ENCODE measurements at places on chromosomes 11 and 22.

- no peak for DNase-seq
Observed at GRCh38 chr11:17508306-17508705, 31.7 kb upstream of the ABCC8 start.

GRCh38 chr11:32830413-32830738 lies 649 bp downstream of the PRRG4 start:
- no peak for DNase-seq

DNA sequence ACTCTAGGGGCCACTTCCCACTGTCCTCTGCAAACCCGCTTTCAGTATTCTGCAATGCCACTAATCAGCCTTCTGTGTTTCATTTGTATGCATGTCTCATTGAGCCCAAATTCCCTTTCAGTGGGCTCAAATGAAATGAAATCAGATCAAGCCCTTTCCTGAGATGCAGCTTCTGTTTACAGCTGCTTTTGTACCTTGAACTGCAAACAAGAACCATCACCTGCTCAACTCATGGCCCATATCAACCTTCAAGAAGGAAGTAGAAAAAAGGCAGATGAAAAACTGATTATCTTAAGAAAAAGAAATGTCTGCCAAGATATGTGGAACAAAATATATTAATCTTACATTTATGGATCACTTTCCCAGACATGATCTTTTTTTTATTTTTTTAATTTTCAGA lies 141.1 kb upstream of the ARHGAP42 start:
- no peak for DNase-seq

GRCh38 chr11:26842478-26843282 lies 120.8 kb upstream of the SLC5A12 start:
- peak; percentile 35 for DNase-seq

- peak; percentile 84 for DNase-seq
Observed at GRCh38 chr22:35539910-35540594, 579 bp upstream of the RASD2 start.

Data from AG08395 (cell line).